ENCODE measurements at places on chromosomes 5 and 9. TPM values are rescaled to one million over a fixed set of nuclear protein-coding genes. Genes with fewer than 3 reads are reported as not detected.

The LRRC70 gene
- total RNA-seq, result 1.4 TPM

The IL3 gene
- total RNA-seq, result not detected

The SLC25A48 gene
- not detected for total RNA-seq

- no peak for DNase-seq
Measured at GRCh38 chr9:38251036-38251860, 141.3 kb upstream of the ALDH1B1 start.

DNA sequence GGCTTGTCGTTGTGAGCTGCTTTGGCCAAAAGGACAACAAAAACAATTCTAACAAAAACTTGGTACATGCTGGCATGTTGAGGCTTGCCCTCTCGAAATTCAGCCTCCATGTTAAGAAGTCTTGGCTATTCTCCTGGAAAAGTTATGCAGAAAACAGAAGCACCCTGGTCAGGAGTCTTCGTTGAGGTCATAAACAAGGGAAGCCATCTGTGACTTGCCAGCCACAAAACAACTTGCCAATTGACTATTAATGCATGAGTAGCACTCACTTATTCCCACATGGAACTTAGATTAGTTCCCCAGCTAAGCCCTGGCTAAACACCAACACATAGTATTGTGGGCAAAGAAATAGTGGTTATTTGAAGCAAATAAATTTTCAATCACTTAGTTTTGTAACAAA lies 521.0 kb upstream of the CHD1 start:
- no peak for DNase-seq

DNA sequence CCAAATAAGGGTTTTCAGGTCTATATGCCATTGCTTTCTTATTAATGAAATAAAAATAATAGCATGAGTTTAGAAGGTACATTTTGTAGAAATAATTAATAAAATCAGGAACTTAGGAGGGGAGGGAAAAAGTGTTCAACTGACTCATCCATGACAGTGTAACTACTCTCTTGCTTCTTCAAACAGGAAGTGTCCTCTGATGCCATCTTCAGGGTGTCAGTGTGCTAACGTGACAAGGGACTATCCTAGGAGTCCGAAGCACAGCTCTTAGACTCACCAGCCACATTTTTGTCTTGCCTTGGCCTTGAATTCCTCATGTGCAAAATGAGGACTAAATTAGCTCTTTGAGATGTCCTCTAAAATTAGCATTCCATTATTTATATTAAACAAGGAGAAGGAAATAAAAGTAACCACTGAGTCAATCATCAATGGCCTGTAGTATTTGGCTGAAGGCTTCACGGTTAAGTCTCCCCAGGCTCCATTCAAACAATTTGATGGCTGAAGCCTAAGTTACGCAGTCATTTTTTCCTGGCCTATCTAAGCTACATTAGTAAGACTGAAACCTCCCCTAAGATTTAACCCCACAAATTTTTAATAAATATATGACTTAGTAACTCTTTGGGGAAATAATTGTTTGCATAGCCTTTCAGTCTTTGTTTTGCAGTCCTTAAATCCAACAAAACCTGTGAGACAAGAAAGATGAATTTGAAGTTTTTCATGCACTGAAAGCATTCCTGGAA lies 151.1 kb downstream of the ARL15 start:
- DNase-seq, result peak; percentile 36

- DNase-seq, result no peak
Measured at GRCh38 chr5:8340261-8340660, 471.3 kb downstream of the MTRR start.

DNA sequence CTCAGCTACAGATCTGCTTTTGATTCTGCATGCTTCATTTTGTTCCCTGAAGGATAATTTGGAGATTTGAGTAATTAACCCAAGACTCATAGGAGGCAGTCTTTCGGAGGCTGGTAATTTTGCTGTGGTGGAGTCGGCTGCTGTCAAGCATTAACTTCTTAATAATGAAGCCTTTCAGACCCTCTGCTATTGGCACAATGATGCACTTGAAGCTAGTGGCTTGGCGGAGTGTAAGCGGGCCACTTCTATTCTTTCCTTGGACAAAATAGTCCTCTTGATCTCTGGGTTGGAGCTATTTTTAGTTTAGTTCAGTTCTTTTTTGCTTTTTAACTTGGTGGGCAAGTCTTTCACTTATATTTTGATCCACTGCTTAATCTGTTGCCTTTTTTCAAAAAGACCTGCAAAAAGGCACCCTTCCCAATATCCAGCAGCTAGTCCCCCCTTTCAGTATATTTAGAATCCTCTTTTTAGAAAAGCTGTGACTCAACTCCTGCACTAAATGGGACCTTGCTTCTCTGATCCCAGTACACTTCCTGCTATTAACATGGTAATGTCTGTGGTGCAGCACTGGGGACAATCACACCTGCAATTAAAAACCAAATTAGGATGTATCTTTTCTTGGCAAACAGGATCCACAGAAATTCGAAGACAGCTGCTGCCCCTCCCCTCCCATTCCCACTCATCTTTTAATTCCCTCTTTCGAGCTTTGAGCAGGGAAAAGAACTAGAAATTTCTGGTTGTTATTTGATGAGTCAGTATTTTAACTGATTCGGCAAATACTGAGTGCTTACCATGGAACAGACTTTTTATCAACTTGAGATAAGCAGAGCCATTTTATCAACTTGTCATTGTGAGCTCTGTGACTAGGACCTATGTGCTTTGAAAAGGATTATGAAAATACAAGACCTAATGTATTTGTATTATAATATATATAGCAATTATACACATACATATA lies 169.4 kb upstream of the ANKRD55 start:
- DNase-seq, result no peak

DNA sequence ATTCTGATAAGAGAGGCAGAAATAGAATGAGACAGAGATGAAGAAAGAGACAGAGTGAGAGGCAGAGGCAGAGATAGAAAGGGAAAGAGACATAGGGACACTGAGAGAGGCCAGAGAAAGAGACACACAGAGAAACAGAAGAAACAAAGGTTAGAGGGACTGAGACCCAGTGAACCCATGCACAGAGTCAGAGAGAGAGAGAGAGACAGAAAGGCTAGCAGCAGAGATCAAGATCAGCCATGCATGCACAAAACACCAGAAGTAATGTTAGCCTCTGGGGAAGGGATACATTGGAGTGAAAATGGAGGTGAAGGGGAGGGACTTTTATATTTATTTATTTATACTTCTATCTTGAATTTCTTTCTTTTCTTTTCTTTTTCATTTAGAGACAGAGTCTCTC lies 14.1 kb upstream of the SPARC start:
- peak; percentile 18 for DNase-seq

- peak; percentile 87 for DNase-seq
Measured at GRCh38 chr5:171477101-171477500, 57.7 kb downstream of the FGF18 start.

DNA sequence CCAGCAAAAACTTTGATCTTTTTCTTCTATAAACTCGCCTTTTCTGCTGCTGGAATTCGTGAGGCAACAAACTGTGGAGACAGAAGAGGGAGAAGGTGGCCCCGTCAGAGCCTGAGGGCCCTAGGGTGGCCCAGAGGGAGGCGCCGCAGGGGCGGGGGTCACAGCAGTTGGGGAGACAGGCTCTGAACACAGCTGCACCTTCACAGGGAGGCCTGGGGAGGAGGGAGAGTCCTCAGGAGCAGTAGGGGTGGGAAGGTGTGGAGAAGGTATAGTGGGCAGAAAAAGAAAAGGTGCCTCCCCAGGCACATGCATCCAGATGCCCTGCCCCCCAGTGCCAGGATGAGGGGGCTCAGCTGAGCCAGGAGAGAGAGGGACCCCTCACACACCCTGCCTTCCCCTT lies 15.1 kb downstream of the PHF19 start:
- peak; percentile 52 for DNase-seq

- DNase-seq, result no peak
Measured at GRCh38 chr9:2029666-2030170, 14.6 kb downstream of the SMARCA2 start.

DNA sequence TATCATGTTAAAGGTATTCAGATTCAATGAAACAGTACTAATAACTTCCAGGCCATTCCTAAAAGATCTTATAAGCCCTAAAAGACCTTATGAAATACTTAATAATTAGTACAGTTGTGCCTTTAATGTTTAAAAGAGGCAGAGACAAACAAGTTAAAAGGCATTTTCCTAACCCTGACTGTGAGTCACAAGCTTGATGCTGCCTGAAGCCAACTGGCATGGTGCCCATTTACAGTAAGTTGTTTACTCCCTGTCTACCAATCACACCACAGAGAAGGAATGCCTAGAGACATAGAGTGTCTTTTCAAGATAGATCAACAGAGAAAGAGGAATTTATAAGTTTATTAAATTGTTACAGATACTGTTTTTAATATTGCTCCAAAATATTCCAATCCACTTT lies 47.8 kb downstream of the NR3C1 start:
- DNase-seq, result no peak
